ENCODE measurements at places on chromosomes 5 and 9.
A peak's percentile ranks its signal among the peaks of the same experiment; 100 is the strongest.

DNA sequence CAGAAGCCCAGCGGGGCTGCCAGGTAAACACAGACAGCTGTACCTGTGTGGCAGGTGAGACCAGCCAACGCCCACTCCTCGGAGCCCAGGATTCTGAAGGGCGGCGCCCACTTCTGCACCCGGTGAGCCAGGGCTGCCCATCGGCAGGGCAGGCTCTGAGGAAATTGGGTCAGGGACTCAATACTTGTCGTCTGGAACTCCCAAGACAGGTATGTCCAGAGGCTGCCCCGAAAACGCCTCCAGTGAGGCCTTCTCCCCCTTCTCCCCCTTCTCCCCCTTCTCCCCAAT, 19.8 kb downstream of the GLT6D1 start:
- DNase-seq: no peak

DNA sequence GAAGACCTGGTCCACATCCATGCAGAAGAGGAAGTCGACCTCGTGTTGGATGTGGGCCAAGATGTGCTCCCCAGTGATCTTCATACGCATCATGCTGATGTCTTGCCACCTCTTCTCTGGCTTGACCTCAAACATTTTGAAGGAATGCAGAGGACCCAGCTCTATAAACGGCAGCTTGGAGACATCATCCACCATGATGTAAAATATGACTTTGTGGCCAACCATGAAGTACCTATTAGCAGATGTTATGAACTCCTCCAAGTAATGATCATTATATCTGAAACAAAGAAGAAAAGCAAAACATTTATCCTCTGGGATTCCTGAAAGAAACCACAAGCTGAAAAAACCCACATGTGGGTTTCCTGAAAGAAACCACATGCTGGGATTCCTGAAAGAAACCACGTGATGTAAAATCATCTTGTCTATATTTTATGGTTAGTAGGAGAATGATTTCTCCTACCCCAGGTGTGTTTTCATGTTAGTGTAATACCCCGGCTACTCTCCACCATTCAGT, 52.3 kb downstream of the GGTA1 start:
- DNase-seq: no peak

DNA sequence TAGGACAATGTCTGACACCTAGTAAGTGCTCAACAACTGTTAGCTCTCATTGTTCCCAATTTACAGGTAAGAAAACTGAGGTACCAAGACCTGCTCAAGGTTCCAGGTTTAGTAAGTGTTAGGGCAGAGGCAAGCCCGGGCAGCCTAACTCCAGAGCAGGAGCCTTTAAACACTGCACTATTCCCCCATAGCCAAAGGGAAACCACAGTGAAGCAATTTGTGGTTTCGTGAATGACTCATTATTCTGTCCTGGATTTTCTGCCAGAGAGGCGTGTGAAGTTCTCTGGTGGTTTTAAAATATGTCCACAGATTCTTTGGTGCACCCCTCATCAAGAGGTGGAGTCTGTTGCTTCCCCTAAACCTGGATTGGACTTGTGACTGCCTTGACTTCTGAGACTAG, 1.0 kb upstream of the MCC start:
- no peak for DNase-seq

DNA sequence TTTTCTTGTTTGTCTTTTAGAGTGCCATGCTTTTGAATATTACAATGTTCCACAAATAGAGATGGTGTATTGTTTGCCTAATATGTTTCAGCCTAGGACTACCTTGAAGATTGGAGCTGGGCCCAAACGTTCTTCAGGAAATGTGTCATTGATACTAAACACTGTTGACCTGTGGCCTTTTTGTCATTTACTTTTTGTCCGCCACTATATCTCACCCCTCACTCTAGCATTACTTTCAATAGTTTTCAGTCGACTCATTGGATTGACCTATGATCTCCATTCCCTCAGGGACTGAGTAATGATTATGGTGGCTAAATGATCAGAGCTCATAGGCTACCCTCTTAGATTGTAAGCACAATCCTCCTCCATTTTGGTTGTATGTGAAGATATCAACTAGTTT, 115.8 kb downstream of the NUDT12 start:
- DNase-seq: no peak

- DNase-seq: no peak
Measured at GRCh38 chr9:88319936-88320747, 68.1 kb upstream of the SPIN1 start.

DNA sequence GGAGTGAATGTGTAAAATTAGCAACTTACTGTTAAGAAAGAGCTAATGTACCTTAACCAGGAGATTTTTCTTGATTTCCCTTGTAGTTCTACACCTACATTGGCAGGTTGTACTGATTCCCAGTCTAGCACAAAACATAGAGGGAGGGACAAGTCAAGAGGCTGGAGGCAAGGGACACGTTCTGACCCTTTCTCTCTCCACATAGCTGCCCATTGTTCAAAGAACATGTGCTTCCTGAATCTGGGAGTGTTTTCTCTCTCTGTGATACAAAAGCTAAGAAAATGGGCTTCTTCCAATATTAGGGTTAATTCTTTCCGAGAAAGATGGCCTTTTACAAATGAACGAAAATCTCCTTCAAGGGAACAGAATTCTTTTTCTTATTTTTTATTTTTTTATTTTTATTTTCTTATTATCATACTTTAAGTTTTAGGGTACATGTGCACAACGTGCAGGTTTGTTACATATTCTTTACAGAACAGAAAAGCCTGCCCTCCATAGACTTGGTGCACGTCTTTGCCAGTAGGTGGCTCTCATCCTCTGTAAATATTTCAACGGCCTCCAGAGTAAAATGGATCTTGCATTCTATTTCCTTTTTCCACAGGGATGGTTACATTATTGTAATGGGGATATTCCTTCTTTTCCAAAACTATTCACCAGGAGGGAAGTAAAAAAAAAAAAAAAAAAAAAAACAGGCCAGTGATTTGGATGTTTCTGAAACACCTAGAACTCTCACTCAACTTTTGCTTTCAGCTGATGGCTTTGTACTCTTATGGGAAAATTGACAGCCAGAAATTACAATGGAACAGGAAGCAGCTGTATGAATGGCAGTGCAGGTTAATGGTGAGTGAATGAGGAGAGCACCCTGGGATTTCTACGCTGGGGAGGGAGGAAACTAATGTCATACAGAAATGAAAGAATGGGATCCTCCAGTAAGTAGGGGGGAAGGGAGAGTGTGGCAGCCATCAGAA, 13.1 kb upstream of the IFNA5 start:
- no peak for DNase-seq

GRCh38 chr5:151615431-151615830, 24.3 kb upstream of the FAT2 start:
- no peak for DNase-seq

GRCh38 chr5:142530904-142531303, 155.0 kb downstream of the FGF1 start:
- no peak for DNase-seq

- DNase-seq: peak; percentile 8
Measured at GRCh38 chr9:21591221-21592062, 109.3 kb upstream of the IFNE start.

DNA sequence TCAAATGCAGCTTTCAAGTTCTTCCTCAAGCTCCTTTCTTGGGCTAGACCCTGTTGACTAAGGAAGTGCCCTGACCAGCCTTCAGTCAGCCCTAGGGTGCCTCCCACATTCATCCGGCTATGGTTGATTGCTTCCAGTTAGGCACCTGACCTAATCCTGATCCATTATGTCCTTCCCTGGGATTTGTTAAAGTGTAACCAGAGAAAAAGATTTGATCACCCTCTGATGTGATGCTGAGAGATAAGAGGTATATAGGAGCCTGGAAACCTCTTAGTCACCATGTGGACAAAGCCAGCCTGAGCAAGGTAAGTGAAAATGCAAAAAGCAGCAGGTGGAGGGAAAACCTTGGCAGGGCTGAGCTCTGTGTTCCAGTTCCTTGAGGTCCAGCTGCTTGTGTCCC, 178.8 kb upstream of the ERCC6L2 start:
- DNase-seq: no peak

DNA sequence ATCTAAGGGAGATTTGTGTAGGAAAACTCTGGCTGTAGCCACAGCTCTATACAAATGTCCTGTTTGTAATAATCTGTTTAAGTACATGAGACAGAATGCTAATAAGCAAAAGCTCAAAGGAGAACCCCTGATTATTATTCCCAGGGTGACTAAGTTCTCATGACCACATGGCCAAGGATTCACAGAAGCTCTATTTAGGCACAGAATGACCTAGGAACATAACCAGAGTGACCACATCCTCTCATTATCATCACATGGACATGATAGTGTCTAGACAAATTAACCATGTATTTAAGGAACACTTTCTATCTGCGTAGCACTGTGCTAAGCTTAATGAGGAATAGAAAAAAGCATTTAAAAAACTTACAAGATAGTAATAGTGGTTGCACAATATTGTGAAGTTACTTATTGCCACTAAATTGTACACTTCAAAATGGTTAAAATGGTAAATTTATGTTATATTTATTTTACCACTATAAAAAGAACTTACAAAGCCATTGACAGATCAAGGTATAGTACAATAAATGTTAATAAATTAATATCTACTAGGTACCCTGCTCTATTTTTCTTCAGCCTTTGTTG, 56.3 kb downstream of the STX17 start:
- no peak for DNase-seq

DNA sequence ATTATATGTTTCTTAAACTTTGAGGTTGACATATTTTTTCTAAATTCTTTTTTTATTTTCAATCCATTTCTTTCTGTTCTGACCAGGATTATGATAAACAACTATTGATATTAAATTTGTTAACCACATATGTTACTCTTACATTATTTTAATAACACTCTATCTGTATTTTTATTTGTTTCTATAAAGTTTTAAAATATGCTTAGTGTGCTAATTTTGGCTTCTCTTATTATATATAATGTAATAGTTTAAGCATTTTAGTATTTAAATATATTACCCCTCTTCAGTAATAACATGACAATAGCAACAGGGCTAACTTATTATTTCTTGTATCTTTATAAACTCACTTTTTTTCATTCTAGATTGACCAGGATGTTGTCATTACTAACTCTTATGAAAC, 137.8 kb downstream of the NIPBL start:
- DNase-seq: no peak

GRCh38 chr9:85905957-85906356, 35.0 kb upstream of the NAA35 start:
- no peak for DNase-seq

DNA sequence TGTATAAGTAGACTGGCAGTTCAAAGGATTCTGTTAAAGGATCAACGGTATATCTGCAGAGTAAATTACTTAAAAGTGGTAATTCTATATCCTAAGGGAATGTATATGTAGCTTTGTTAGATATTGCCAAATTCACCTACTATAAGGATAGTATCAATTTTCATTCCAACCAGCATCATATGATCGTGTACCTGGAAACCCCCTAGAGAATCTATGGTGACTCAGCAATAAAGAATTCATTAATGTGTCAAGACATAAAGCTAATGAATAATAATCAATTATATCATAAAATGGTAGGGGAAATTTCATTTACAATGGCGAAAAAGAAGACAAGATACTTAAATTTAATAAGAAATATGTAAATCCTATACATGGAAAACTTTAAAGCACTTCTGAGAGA, 234.1 kb upstream of the ACTBL2 start:
- DNase-seq: no peak

DNA sequence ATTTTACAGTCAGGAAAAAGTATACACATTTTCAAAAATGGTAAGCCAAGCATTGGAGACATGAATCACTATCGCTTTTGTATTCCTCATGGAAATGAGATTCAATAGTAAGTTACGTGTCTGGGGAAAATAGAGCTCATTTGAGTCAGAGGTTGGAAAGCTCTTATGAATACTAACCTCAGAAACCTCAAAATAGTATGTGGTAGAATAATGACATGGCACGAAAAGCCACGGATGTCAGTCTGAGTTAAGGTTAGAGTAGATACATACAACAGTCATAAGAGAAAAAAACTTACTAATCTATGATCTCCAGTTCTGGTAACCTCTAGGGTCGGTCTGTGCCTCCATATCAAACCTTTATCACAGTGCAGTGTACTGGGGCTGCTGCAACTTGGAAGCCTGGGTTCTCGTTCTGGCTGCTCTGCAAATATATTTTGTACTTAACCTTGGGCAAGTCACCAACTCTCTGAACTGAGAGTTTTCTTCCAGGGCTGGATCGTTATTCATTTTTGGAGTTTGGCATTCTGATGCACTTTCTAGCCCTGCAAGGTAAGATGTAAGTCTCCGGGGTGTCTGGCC, 31.8 kb downstream of the MAP1B start:
- no peak for DNase-seq

GRCh38 chr5:107302441-107302840, 368.3 kb downstream of the EFNA5 start:
- no peak for DNase-seq

GRCh38 chr5:151195622-151196021, 28.3 kb downstream of the CCDC69 start:
- DNase-seq: no peak

DNA sequence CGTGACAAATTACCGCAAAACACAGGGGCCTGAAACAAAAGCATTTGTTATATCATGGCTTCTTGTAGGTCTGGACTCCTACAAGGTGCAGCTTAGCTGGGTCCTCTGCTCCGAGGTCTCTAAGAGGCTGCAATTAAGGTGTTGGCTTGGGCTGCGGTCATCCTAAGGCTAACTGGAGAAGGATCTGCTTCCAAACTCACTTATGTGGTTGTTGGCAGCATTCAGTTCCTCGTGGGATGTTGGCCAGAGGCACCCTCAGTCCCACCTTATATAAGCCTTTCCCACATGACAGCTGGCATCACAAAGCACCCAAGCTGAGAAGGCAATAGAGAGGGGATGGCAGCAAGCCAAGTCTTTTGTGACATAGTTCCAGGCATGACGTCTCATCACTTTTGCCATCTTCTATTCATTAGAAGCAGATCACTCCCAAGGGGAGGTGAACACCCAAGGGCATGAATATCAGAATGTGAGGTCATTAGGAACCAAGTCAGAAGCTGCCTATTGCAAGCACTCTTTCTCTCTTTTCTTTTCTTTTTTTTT, 47.9 kb upstream of the ZBTB43 start:
- no peak for DNase-seq

DNA sequence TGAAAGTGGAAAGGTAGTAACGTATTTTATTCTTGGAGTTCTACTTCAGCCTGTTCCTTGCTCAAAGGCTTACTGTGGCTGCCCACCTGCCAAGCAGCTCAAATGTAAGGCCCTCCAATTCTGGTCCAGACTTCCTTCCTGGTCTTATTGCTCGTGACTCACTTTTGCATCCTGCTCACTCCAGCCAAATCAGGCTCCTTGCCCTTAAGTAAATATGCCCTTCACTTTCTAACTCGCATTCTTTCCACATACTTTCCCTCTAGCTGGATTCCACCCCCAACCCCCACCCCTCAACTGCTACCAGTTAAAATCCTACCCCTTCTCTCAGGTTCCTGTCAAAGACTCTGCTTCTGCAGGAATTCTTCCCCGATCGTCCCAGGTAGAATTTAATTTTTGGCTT, 96.6 kb downstream of the GALNT10 start:
- DNase-seq: no peak
